ENCODE measurements at places on chromosomes 5 and 9. TPM values are rescaled to one million over a fixed set of nuclear protein-coding genes. Genes with fewer than 3 reads are reported as not detected.

Gene EFNA5
- total RNA-seq: 4.4 TPM

Gene WASHC1
- total RNA-seq: 3.4 TPM

Gene BAAT
- total RNA-seq: not detected

Gene DIRAS2
- total RNA-seq: not detected

Gene CDC23
- 19.2 TPM for total RNA-seq

Gene GFI1B
- not detected for total RNA-seq

Gene FBXL17
- total RNA-seq: 7.7 TPM

Gene PCSK1
- 1.6 TPM for total RNA-seq

Gene GPX3
- 54.4 TPM for total RNA-seq

Gene SH2D3C
- total RNA-seq: 0.08 TPM

Gene ARHGEF37
- 1.4 TPM for total RNA-seq

Gene INPP5E
- 3.8 TPM for total RNA-seq

Gene ANKRD18B
- not detected for total RNA-seq

Gene ECM2
- total RNA-seq: 17.3 TPM

Gene SLIT3
- 27.8 TPM for total RNA-seq

Gene PCDHGB3
- total RNA-seq: 3.5 TPM

Gene CFAP90
- not detected for total RNA-seq

Gene CFAP77
- total RNA-seq: not detected

Gene SOX30
- total RNA-seq: not detected

Gene ANKDD1B
- 0.23 TPM for total RNA-seq

Gene LHX3
- not detected for total RNA-seq

Gene NTRK2
- 0.38 TPM for total RNA-seq

Gene DDX4
- total RNA-seq: not detected

Gene SLC9A3
- total RNA-seq: 0.60 TPM

Gene CDC20B
- not detected for total RNA-seq

Gene SLC24A2
- total RNA-seq: 0.12 TPM

Gene IRX2
- total RNA-seq: 1.9 TPM

Gene CTSV
- total RNA-seq: 1.9 TPM

Gene FGD3
- not detected for total RNA-seq

Gene CNTNAP3B
- 25.9 TPM for total RNA-seq

Gene UGT3A2
- not detected for total RNA-seq

Gene HAVCR1
- total RNA-seq: not detected

Gene CDHR2
- not detected for total RNA-seq

Gene FOXD4L4
- total RNA-seq: 0.08 TPM

Gene HTR4
- 0.08 TPM for total RNA-seq

Gene HNRNPH1
- 848 TPM for total RNA-seq

Gene CDO1
- 0.30 TPM for total RNA-seq

Gene JAKMIP2
- total RNA-seq: not detected

Gene SLC45A2
- total RNA-seq: not detected

Gene PHF24
- under 0.01 TPM for total RNA-seq

Gene FGF10
- total RNA-seq: not detected
